NCI-H1092 treated with DMSO at 0.1 percent for 48 hours (cell line): ENCODE measurements at places on chromosomes 7 and 10.

DNA sequence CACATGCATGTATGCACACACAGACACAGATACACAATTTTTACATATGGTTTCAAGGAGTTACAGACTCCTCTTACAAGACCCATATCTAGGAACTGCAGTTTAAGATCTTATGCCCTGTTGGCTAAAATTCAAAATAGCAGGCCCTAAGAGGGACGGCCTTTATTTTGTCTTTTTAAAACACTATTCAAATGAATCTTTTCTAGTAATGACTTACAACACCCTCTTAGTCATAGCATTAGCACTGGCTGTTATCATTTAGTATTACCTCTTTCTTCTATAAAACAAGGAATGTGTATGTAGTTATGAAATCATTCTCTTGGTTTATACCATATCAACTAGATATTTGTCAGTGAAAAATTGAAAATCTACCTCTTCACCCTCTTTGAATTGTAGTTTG lies 15.3 kb downstream of the PAPSS2 start:
- DNase-seq: no peak

GRCh38 chr7:122046402-122046801 lies 97.6 kb downstream of the AASS start:
- no peak for DNase-seq

DNA sequence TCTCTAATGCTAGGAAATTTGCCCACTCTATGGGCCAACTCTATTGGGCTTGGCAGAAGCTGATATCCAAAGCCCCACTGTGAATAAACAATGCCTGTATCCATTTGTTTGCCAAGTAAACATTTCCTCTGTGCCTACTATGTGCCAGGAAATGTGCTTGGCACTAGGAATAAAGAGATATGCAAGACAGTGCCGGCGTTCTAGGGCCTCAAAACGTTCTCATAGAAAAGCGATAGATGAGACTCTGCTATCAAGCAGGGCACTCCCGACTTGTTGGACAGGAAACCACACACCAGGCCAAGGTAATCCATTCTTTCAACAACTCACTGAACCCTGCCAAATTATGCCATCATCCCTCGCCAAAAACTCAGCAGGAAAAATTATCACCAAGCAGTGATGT lies 196.7 kb downstream of the IPMK start:
- peak; percentile 78 for DNase-seq

DNA sequence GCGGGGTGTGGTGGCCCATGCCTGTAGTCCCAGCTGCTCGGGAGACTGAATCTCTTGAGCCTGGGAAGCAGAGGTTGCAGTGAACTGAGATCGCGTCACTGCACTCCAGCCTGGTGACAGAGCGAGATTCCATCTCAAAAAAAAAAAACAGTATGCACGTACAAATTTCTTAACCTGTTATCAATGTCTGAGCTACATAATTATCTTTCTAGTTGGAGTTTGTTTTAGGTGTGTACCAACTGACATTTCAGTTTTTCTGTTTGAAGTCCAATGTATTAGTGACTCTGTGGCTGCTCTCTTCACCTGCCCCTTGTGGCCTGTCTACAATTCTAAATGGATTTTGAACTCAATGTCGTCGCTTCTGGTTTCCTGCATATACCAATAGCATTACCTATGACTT lies 40.3 kb downstream of the CD36 start:
- DNase-seq: no peak

- no peak for DNase-seq
Observed at GRCh38 chr7:75985518-75986146, 8.8 kb downstream of the TMEM120A start.

DNA sequence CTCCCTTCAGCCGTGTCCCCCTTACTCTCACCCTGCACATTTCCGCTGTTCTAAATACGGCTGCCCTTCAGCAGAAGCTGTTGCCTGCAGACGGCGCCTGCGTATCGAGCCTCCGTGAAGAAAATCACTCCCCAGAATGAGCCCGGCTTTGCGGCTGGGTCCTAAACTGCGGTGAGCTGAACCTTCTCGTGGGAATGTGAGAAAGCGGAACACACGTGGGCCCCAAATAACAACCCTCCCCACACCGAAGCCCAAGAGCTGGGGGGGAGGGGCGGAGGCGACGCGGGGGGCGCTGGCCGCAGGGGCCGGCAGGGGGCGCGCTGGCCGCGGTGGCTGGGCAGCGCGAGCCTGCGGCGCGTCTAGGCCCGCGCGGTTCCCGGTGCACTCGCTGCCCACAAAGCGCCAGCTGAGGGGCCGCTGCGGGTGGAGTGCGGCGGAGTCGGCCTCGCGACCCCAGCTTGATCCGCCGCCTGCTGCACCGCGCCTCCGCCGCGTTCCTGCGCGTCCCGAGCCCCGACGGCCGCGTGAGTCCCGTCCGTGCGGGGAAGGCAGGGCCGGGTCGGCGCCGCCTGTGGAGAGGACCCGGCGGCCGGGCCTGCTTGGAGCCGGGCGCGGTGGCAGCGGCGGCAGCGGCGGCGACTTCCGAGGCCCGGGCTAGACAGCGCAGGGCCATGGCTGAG lies at the start of gene ZNF398:
Gene ZNF398, plus strand, starts transcription at position 382 of the 680 bp plus-strand sequence. Its CDS starts 290 bp downstream, at position 672.
- peak; percentile 90 for DNase-seq

DNA sequence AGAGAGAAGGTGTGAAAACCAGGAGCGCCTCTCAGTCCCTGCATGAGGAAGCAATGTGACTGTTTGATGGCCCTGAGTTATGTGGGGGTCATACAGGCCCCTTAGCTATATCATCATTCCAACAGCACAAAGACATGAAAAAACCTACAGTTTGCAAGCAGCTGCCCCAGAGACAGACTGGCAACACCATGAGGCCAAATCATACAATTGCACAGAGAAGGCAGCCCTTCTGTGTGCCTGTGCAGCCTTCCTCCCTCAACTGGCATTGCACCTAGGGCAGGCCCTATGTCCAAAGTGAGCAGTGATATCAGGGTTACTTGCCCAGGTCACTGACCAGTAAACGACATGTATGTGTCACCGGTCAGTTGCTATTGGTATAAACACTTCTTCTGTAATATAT lies 41.6 kb downstream of the GPRIN2 start:
- DNase-seq: no peak

GRCh38 chr10:116705498-116705897 lies 36.9 kb downstream of the HSPA12A start:
- no peak for DNase-seq

DNA sequence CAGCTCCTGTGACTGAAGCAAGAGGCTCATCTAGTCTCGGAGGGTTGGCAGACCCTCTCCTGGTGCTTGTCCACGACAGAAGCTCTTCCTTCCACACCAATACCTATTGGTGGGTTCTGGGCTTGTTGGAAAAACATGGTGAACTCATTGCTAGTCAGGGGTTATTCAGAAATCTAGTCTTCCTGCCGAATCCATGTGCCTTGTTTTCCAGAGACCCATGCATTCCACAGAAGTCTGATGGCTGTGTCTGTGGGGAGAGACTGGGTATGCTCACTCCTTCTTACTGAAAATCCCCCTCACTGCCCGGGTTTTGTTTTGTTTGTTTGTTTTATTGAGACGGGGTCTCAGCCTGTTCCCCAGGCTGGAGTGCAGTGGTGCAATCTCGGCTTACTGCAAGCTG lies 138.3 kb downstream of the DNAJB6 start:
- no peak for DNase-seq

- DNase-seq: peak; percentile 37
Observed at GRCh38 chr7:64849250-64849923, 53.7 kb upstream of the ZNF273 start.

DNA sequence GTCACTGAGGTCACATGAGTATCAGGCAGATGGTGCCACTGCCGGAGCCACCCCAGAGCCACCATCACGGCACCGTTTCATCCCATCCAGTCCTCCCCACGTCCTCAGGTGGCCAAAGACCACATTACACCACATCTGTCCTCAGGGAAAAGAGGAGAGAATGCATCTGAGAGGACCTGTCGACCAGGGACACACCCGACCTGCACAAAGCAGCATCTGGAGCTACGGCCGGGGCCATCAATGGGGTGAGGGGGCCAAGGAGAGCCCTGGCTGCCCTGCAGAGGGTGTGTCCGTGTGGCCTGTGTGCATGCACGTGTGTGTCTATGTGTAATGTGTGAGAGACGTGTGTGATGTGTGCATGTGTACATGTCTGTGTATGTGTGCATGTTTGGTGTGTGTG lies 480.6 kb downstream of the DNAJB6 start:
- no peak for DNase-seq

DNA sequence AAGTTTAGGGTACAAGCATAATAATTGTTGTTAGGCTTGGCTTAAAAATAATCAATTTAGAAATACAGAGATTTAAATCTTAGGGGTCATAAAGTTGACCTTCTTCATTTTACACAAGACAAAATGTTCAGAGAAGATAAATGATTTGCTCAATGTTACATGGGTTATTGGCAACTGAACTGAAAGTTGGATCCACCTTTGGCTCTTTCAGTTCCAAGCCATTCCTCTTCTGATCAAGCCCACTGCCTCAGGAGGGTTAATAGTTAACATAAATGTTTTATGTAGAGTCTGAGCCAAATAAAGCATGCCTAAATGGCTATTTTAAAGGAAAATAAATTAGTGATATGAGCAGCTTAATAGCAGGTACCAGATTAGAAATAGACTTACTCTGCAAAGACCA lies 79.1 kb upstream of the RHOBTB1 start:
- DNase-seq: no peak

- DNase-seq: no peak
Observed at GRCh38 chr7:46177821-46178220, 256.7 kb upstream of the IGFBP3 start.

DNA sequence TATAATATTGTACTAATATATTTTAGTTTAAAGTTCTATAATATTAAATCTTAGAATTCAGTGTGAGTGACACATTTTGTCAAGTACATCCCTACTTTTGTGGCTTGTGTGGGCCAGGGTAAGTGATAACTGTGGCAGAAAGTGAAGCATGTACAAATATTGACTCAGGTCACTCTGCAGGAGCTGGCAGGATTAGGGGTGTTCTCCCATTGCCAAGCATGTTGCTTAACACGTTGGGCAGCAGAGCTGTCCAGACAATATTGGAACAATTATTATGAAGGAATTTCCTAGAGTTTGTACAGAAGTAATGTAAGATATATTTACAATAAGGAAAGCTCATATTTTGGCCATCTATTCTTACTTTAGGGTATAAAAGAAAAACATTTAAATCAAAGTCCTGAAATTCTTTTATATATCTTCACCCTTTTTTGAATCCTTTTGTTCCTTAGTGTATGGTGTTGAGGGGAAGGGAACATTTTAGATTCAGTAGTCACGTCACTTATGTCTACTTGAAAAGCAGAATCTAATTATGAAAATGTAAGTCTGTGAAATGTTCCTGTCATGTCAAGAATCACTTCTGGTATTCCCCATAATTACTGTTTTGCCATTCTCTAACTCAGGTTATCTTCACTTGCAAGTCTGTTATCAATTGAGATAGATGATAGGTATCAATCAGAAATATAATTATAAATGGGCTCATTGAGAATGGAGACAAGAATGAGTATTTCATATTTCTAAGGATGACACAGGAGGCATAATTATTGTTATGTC lies 4.0 kb downstream of the HDAC9 start:
- peak; percentile 54 for DNase-seq

GRCh38 chr7:2851497-2851896 lies 7.4 kb upstream of the GNA12 start:
- no peak for DNase-seq

GRCh38 chr7:45255187-45255586 lies 97.6 kb downstream of the RAMP3 start:
- no peak for DNase-seq

DNA sequence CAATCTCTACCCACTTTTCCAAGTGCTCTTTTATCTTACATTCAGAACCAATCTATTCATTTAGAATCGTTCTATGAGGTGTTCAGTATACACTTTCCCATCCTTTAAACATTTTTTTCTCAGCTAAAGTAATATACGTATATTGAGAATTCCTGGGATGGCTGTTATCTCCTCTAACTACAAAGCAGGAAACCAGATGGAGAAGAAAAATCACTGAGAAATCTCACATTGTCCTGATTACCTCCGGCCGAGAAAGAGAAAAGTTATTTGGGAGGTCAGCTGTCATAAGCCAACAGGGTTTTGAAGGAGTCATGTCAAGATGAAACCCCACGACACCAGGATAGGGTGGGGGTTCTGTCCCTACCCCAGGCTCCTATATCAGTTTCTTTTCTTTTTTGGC lies 99.2 kb upstream of the KDM7A start:
- DNase-seq: no peak

DNA sequence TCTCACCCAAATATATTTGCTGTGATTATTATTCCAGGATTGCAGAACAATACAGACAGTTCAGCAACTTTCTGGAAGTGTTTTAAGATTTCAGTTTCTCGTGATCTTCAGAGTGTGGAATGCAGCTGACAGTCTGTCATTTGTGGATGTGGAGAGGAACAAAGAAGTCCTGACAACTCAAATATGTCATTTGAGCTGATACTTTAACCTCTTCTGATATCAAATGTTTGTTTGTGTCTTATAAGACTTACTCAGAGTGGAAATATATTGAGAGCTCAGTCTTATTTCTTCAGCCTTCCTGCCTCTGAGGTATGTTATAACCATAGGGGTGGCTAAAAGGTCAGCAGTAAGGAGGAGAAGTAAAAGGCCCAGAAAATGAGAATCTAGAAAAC lies 96.4 kb downstream of the OSBPL3 start:
- no peak for DNase-seq

GRCh38 chr10:50961297-50961696 lies 75.9 kb upstream of the A1CF start:
- no peak for DNase-seq

GRCh38 chr10:114057855-114058254 lies 14.2 kb downstream of the ADRB1 start:
- DNase-seq: no peak

- DNase-seq: no peak
Observed at GRCh38 chr7:73705551-73705920, 13.9 kb downstream of the STX1A start.

- no peak for DNase-seq
Observed at GRCh38 chr10:71848325-71849275, 2.5 kb downstream of the PSAP start.

DNA sequence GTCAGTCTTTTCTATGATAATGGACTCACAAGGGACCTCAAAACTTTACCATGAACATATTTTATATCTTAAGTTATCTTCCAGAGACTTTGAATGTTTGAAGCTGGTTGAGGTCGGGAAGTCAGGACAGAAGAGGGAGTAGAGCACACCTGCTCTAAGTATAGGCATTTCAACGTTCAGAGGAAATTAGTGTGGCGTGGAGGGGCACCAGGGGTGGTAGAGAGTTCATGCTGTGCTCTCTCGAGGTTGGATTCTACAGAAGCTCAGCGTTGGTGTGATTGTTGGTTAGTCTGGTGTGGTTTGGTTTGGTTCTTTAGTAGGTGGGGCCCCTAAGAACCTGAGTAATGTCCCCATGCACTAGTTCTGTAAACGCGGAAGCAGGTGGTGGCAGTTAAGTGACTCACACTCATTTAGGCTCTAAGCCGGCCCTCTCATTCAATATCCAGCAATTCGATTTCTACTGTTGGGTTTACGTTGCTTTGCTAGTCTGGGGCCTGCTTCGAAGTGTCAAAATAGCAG lies 19.8 kb downstream of the CNTNAP2 start:
- no peak for DNase-seq

DNA sequence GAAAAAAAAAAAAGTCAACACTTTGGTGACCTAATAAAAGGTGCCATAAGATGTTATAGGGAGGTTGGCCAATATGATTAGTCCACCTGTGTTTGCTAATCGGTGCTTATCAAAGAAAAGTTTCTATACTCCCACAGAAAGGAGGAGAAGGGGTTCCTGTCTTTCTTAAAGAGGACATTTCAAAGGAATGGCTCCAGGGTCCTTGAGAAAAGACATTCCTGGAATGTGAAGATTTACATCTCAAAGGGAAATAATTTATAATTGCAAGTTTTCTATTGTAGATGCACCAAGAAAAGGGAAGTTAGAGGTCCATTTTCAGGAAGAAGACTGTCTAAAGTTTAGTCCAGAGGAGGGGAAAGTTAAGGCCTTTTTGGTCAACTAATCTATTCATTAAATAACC lies 715.3 kb downstream of the NXPH1 start:
- DNase-seq: no peak
